ENCODE measurements at places on chromosomes 11 and 22. TPM values are rescaled to one million over a fixed set of nuclear protein-coding genes. Genes with fewer than 3 reads are reported as not detected.

DNA sequence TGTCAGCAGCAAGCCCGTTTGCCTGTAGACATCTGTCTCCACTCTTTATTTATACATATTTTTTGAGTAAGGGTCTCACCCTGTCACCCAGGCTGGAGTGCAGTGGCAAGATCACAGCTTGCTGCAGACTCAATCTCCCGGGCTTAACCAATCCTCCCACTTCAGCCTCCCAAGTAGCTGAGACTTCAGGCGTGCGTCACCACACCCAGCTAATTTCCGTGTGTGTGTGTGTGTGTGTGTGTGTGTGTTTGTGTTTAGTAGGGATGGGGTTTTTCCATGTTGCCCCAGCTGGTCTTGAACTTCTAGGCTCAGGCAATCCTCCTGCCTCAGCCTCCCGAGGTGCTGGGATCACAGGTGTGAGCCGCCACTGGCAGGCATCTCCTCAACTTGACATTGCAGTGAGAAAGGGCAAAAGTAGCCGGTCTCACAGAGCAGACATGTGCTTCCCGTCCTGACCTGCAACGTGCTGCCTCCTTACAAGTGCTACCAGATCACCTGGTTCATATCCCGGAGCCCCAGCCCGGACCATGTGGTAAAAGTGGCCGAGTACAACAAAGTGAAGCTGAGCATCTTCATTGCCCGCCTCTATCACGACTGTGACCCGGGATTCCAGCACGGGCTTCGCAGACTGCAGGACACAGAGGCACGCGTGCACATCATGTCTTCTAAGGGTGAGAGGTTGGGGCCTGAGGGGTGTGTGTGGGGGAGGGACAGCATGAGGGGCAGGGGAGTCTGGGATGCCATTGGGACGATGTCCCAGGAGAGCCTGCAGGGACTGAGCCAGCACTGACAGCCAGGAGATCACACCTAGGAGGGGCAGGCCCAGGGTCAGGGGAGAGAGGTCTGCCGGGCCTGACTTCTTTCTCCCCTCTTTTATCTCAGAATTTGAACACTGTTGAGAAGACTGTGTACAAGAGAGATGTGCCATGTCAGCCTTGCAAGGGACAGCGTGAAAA is 5.6 kb upstream of the APOBEC3H start:
- no peak for DNase-seq
- H3K4me1 ChIP-seq: peaks cover 5% of the 10 kb centered on the region

GRCh38 chr22:17086788-17087497 is 2.1 kb downstream of the IL17RA start:
- no peaks in the 10 kb centered on the region for H3K36me3 ChIP-seq
- no peak for DNase-seq
- H3K27me3 ChIP-seq: peaks cover 32% of the 10 kb centered on the region
- no peak overlapping the region for H3K27ac ChIP-seq

GRCh38 chr11:38014405-38014804 is 1416.4 kb upstream of the RAG2 start:
- no peak overlapping the region for H3K27ac ChIP-seq
- no peaks in the 10 kb centered on the region for H3K27me3 ChIP-seq
- no peaks in the 10 kb centered on the region for H3K36me3 ChIP-seq
- no peak overlapping the region for H3K4me3 ChIP-seq

DNA sequence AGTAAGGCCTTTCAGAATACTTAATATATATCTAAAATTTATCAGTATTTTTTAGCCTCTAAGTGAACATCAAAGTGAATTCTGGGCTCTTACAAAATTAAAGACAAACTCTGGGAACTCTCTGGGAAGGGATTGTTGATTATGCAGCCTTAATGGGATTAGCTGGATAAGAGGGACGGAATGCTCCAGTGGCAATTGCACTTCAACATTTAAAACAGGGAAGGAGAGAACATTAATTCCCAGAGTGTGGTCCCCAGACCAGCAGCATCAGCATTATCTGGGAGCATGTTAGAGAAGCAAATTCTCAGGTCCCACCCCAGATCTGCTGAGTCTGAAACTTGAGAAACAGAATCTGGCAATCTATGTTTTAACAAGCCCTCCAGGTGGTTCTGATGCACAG is 46.5 kb downstream of the POLD3 start:
- H3K27ac ChIP-seq: no peak overlapping the region
- H3K36me3 ChIP-seq: peaks cover 6% of the 10 kb centered on the region
- peaks cover 3% of the 10 kb centered on the region for H3K4me1 ChIP-seq
- no peaks in the 10 kb centered on the region for H3K27me3 ChIP-seq
- no peak for DNase-seq
- no peak overlapping the region for H3K4me3 ChIP-seq

DNA sequence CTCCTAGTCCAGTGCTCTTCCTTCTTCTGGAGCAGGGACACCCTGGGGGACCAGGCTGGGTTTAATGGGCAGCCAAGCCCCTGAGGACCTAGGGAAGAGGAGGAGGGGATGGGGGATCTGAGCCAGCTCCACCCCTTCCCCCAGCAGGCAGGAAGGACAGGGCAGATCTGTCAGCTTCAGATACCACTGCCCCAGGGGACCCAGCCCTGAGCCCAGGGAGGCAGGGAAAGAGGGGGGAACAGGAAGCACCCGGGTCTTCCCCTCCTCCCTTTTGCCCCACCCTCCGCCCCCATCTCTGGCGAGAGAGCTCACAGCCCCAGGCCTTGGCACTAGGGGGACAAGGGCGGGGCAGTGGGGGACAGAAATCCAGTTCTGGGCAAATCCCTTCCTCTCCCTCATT is 11.7 kb upstream of the SOX10 start:
- DNase-seq: no peak
- no peak overlapping the region for H3K4me3 ChIP-seq
- H3K27ac ChIP-seq: peak overlapping the region; percentile 88
- no peaks in the 10 kb centered on the region for H3K27me3 ChIP-seq

DNA sequence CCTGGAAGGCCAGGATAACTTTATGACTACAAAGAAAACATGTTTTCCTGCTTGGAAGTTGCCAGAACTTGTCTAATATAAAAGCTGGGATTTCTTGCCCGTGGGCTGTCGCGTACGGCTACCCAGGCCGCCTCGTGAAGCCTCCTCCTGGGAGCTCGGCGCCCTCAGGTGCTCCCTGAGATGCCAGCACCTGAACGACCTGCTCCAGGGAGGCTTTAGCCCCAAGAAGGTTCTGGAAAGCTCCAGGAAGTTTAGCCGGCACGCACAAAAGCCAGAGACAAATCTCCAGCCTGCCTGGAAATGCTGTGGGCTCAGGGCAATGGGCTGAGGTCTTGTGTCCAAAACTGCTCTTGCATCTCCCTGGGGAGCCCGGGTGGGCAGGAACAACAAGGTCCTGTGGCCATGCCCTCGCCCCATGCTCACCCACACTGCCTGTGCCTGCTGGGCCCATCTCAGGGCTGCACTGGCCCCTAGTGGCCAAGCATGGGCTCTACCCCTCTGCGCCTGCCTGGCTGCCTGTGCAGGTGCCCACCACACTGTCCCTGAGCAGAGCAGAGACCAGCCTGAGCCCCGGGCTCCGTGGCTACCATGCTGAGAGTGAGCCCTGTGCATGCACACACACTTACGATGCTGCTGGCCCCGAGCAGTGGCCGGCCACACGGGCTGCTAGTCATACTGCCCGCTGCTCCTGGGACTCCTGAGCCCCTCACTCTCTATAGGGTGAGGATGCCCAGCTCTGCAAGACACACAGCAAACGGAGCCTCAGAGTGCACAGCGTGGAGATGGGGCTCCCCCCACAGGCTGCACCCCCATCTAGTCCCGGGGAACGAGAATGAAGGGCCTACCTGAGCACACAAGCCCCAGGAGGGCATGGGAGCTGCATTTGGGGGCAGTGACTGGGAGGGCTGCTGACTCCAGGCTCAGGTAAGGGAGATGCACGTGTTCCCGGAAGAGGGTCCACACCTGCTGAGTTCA is 4.9 kb upstream of the CELSR1 start:
- peaks cover 19% of the 10 kb centered on the region for H3K27me3 ChIP-seq
- H3K36me3 ChIP-seq: no peaks in the 10 kb centered on the region
- no peak overlapping the region for H3K4me3 ChIP-seq
- DNase-seq: no peak
- H3K27ac ChIP-seq: no peak overlapping the region

DNA sequence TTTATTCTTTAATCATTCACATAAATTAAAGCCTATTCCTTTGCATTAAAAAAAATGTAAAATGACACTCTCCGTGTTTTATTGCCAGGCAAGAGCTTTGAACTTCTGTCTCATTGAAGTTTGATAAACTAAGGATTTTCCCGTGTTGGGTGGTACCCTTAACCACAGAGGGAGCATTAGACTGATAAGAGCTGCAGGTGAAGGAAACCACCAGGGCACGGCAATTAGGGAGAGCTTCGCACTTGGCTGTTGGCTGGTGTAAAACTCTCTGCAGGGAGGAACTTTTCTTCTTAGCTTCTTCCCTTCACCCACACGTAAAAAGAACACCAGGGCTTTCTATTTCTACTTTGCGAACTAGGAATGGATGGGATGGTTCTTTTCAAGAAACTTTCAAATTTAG is 47.0 kb downstream of the CSTPP1 start:
- no peak overlapping the region for H3K27ac ChIP-seq
- H3K4me3 ChIP-seq: no peak overlapping the region

- no peak overlapping the region for H3K27ac ChIP-seq
- no peak overlapping the region for H3K4me3 ChIP-seq
- no peaks in the 10 kb centered on the region for H3K36me3 ChIP-seq
- H3K4me1 ChIP-seq: peaks cover 12% of the 10 kb centered on the region
- H3K27me3 ChIP-seq: no peaks in the 10 kb centered on the region
- no peak for DNase-seq
Observed at GRCh38 chr11:119643212-119643875, 85.7 kb downstream of the NECTIN1 start.

GRCh38 chr22:46984751-46985506 is 222.5 kb downstream of the TBC1D22A start:
- no peak overlapping the region for H3K4me3 ChIP-seq
- no peaks in the 10 kb centered on the region for H3K27me3 ChIP-seq
- DNase-seq: no peak

DNA sequence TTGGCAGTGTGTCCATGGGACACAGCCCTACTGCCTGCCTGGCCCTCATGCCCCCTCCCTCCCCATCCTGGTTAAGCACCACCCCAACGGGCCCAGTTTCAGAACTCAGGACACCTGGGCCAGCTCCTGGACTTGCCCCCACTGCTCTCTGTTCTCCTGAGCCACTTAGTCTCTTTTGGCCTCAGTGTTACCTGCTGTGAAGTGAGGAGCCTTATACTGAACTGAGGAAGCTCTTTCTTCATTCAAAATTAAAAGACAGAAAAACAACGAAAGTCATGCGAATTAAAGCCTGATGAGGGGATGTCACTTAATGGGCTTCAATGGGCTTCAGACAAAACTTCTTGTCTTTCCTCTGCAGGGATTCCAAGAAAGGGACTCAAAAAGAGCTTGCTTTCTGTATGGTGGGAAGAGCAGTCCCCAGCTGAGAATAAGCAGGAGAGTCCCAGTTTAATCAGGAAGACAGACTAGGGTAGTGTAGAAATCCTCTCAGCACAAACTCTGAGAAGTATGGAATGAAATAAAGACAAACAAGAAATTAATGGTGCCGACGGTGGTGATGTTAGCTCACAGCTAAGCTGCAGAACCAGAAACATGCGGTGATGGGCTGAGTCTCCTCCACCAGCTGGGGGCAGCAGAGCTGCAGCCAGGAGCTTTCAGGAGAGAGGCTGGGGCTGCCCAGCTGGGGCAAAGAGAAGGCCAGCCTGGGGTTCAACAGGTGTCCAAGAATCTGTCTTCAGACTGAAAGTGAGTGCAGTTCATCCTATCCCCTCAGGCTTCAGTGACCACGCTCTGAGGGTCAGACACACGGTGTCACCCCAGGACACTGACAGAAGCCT is 101.0 kb downstream of the GGTLC2 start:
- H3K4me3 ChIP-seq: no peak overlapping the region
- H3K27ac ChIP-seq: no peak overlapping the region
- peaks cover 8% of the 10 kb centered on the region for H3K27me3 ChIP-seq
- H3K4me1 ChIP-seq: peaks cover 8% of the 10 kb centered on the region

DNA sequence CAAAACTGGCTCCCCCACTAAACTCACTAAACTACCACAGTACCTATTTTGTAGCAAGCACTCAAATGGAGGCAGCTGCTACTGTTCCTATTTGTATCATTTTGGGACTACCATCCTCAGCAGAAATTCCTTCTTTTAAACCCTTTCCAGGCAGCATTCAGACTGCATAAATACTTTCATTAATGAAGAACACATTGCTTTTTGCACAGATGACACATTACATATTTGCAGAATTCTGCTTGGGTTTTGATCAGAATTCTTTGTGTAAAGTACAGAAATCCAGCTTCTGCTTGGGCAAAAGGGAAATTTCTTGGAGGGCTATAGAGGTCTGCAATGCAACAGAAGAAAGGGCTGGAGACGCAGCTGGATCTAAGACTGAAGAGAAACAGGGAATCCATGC is 24.2 kb downstream of the RBX1 start:
- peaks cover 16% of the 10 kb centered on the region for H3K36me3 ChIP-seq
- no peaks in the 10 kb centered on the region for H3K4me1 ChIP-seq
- no peak overlapping the region for H3K4me3 ChIP-seq
- no peaks in the 10 kb centered on the region for H3K27me3 ChIP-seq
- H3K27ac ChIP-seq: no peak overlapping the region

DNA sequence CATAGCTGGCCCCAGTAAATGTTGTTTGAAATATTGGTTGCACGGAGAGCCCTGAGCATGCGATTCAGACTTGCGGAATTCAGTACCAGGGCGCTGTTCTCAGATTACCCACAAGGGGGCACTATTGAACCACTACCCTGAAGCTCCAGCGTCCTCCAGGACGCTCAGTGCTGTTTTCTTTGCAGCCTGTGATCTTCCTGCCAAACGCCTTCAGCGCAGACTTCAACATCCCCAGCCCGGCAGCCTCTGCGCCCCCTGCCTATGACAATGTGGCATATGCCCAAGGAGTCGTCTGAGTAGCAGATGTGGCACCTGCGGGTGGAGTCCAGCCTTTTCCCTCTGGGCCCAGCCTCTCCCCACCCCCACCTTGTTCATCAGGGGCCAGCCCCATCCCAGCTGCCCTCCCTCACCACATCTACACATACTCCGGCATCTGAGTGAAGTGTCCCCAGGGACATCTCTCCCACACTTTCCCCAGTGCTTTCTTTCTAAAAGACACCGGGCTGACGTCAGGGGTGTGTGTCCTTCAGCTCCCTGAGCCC is 9.6 kb upstream of the MS4A10 start:
- H3K27ac ChIP-seq: no peak overlapping the region
- peaks cover 14% of the 10 kb centered on the region for H3K4me1 ChIP-seq
- H3K36me3 ChIP-seq: no peaks in the 10 kb centered on the region
- DNase-seq: peak; percentile 68

The CCDC73 gene
- polyA plus RNA-seq: 0.36 TPM

The GAB4 gene
- 0.25 TPM for polyA plus RNA-seq

The PARVG gene
- 7.0 TPM for polyA plus RNA-seq

The MOGAT2 gene
- polyA plus RNA-seq: 0.12 TPM

The TIMM10 gene
- 47.7 TPM for polyA plus RNA-seq

The TMPRSS5 gene
- 11.0 TPM for polyA plus RNA-seq

The SCN3B gene
- 93.1 TPM for polyA plus RNA-seq

The OR8G1 gene
- polyA plus RNA-seq: not detected

The APOL4 gene
- polyA plus RNA-seq: 9.2 TPM
